Fibroblast of skin of left quadriceps (primary cell): ENCODE measurements at places on chromosomes 1 and 21.

- no peak for DNase-seq
These were observed 707 bp downstream of the PRCC start for GRCh38 chr1:156767879-156768604.

- no peak for DNase-seq
These were observed 1.8 kb downstream of the ATP2B4 start for GRCh38 chr1:203628201-203629015.

- DNase-seq = no peak
These were observed 350.0 kb upstream of the RUNX1 start for GRCh38 chr21:35399002-35399530.

DNA sequence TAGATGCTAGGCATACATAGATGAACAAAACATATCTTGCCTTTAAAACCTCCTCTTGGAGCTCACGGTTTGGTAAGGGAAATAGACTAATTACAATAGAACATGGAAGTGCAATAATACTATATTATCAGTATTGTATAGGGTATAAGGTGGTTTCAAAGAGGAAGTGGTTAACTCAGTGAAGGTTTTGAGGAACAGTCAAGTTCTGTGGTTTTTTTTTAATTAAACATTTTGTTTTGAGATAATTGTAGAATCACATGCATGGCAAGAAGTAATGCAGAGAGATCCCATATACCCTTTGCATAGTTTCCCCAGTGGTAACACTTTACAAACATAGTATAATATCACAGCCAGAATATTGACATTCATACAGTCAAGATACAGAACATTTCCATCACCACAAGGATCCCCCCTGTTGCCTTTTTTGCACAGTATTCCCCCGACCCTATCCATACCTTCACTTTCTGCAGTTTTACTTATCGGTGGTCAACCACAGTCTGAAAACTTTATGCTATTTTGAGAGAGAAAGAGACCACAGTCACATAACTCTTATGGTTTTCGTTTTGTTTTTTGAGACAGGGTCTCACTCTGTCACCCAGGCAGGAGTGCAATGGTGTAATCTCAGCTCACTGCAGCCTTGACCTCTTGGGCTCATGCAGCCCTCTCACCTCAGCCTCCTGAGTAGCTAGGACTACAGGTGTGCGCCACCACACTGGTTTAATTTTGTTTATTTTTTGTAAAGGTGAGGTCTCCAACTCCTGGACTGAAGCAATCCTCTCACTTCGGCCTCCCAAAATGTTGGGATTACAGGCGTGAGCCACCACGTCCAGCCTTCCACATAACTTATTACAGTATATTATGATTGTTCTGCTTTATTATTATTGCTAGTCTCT is 60.5 kb upstream of the KIAA1614 start:
- no peak for DNase-seq

- no peak for DNase-seq
These were observed 241.2 kb upstream of the MAP1LC3C start for GRCh38 chr1:242240077-242240476.

- no peak for DNase-seq
These were observed 16.8 kb downstream of the ATP8B2 start for GRCh38 chr1:154342132-154342531.

GRCh38 chr1:23168079-23168444 is 594 bp downstream of the LUZP1 start:
- no peak for DNase-seq

DNA sequence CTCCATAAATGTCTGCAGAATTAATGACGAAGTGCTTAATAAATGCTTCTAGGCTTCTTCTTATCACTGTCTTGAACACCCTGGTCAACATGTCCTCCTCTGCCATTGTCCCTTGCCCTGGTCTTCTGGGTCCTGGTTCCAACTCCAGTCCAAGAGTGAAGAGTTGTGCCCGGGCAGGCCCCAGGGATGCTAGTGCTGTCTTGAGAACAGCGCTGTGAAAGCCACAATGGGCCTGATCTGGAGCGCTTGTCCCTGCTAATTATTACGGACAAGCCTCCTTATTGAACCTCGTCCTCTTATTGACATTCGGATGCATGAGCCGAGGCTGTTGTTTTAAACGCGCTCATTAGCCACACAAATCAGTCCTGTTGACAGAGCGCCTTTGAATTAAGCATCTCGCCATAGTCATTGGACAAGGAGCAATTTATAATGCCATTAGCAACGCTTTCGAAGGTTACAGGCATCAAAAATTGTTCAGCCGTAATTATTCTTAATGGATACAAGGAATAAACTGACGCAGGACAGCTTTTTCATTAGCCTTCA is 211.6 kb upstream of the POU3F1 start:
- DNase-seq = no peak

- DNase-seq = no peak
These were observed 7.3 kb downstream of the PSEN2 start for GRCh38 chr1:226877669-226878068.

DNA sequence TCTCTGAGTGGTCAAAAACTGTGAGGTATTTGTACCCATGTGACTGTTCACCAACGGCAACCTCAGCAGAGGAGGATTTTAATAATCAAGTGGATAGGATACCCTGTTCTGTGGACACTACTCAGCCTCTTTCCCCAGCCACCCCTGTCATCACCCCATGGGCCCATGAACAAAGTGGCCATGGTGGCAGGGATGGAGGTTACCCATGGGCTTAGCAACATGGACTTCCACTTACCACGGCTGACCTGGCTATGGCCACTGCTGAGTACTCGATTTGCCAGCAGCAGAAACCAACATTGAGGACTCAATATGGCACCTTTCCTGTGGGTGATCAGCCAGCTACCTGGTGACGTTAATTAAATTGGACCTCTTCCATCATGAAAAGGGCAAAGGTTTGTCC is 1782.7 kb downstream of the PLA2G4A start:
- no peak for DNase-seq

- no peak for DNase-seq
These were observed 36.7 kb upstream of the MTF2 start for GRCh38 chr1:93042187-93043056.

DNA sequence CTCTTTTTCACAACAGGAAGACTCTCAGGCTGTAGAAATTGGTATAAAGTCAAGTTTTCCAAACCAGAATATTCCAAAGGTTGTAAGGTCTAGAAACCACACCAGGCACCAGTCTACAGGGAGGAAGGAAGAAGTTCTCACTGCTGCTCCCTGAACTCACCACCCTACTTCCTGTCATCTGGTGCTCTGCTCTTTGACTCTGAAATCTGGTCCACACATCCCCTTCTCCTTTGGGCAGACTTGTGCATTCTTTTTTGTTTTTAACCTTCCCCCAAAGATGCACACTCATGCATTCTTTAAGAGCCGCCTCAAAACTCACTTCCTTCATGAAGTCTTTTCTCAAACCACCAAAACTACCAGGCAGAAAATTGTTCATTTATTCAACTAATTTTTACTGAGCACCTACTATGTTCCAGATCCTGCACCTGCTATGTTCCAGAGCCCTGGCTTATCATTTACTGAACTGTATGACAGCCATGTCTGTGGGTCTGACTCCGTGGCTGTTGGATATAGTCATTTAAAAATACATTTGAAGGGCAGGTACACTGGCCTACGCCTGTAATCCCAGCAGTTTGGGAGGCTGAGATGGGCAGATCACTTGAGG is 30.1 kb upstream of the EPS15 start:
- no peak for DNase-seq

- DNase-seq = peak; percentile 13
These were observed 46.2 kb upstream of the TINAGL1 start for GRCh38 chr1:31529999-31530684.

- no peak for DNase-seq
These were observed 6.2 kb upstream of the EPS15 start for GRCh38 chr1:51525295-51525694.

DNA sequence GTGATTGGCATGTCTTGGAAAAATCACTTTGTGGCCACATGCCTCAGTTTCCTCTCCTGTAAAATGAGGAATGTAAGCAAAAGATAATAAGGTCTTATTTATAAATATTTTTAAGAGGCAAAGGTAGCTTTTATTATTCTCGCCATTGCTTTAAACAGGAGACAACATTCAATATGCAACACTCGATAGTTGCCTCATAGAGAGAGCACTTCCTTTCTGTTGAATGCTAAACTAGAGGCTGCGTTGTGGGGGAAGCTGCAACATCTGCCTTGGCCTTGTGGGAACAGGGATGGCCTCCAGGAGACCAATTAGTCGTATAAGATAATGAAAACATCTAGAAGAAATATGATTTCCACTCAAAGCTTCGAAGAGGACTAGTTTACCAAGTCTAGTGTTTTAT is 3.5 kb downstream of the OSCP1 start:
- DNase-seq = no peak

DNA sequence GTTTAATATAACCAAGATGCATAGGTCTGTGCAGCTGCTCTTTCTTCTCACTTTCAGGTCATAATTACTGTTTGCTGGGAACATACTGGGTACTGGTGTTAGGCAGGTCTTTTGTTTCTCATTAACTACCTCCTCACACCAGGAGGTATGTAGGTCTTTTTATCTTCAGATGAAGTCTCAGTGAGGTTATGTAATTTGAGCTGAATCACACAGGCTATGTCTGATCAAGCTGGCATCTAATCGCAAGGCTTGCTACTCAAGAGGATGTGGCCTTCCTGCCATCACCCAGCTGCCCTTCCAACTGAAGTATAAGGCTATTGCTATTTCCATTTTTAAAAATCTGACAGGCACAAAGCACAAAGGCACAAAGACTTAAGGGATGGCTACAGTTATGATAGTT is 96.4 kb downstream of the RUNX1 start:
- no peak for DNase-seq

DNA sequence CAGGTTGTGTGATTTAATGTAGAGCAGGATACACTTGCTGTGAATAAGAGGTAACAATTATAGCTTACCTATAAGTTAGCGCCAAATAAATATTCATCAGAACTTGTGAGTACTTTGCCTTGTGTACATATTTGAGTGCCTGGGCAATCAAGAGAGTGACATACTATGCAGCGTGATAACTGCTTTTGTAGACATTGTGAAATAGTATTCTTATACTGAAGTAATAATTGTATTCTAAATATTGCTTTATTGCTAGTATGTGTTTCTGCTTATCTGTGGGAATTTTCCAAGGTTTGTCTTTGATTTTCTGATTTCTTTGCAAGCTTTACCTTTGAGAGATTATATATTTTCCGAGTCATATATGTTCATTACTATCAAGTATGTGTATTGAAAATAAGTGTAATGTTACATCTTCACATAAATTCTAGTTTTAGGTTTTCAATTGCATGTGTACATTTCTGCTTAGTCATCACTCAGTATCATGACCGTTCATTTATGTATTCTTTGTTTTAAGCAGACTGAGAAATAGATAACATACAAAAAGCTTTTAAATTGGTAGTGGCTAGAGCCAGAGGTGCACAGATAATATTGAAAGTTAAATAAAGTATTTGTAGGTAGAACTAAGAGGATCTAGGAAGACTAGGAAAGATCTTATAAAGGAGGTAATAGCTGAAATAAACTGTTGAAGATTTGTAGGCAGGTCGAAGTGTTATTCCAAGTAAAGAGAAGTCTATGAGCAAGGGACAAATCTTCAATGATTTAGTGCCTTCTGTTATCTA is 19.5 kb downstream of the USP25 start:
- no peak for DNase-seq

DNA sequence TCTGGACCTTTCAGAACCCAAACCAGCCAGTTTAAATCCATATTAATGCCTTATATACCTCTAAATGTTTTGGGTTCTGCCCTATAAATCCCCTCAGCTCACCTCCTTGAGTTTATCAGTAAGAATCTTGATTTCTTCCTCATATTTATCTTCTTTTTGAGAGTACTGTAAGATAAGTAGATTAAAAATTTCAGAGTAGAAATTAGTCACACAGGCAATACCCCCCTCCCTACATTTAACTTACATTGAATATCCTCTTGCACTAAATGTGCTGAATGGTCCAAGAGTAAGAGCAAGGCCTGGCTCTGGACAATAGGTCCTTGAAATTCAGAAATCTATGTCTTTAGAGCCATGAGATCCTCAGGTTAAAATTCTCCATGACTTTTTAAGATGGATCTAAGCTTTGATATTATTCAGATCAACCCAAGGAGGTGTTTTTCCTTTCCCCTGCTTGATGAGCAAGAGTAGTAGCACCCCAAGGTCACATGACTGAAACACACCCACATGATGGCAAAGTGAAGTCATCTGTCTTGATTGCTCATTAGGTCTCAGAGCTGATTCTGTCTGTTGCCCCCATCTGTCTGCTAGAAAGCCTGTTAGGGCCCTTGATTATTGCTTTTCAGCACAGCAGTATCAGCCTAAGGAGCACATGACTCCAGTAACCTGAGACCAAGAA is 15.8 kb upstream of the NUP210L start:
- DNase-seq = no peak

DNA sequence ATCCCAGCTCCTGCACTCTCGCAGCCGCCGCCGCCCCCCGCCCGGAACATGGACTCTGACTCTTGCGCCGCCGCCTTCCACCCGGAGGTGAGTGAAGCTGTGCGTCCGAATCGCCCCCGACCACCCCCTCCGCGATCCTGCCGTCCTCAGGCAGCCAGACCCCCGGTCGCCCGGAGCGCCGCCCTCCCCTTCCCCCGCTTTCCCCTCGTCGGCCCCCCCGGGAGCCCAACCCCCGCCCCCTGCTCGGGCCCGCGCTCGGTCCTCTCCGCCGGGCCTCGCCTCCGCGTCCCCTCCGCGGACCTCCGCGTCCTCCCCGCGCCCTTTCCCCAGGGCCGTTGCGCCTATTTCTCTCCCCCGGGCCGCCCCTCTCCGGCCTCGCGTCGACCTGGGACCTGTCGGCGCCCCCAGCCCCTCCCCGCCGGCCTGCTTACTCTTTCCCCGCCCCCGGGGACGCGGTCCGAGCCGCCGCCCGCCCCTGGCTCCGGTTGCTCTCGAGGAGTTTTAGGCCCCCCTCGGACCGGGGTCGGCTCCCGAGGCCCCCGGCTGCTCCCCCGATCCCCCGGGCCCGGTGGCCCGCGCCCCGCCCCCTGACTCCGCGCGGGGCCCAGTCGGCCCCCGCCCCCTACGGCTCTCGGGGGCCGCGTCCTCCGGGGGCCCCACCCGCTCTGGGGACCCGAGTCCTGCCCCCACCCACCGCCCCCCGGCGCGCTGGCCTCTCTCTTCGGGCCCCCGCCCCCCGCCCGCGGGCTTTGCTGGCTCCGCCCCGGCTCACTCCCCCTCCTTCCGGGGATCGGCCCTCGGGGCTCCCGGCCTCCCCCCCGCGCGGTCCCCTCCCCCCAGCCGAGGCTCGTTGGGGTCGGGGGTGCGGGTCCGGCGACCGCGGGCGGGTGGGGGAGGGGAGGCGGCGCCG is 743 bp downstream of the PHF13 start:
- peak; percentile 15 for DNase-seq

GRCh38 chr21:26170471-26171257 is at the start of gene APP:
Gene APP, minus strand, starts transcription at chr21:26170770. Its CDS starts 150 bp downstream, at chr21:26170620.
- peak; percentile 48 for DNase-seq

- no peak for DNase-seq
These were observed 2.6 kb downstream of the C1orf226 start for GRCh38 chr1:162384116-162384515.

DNA sequence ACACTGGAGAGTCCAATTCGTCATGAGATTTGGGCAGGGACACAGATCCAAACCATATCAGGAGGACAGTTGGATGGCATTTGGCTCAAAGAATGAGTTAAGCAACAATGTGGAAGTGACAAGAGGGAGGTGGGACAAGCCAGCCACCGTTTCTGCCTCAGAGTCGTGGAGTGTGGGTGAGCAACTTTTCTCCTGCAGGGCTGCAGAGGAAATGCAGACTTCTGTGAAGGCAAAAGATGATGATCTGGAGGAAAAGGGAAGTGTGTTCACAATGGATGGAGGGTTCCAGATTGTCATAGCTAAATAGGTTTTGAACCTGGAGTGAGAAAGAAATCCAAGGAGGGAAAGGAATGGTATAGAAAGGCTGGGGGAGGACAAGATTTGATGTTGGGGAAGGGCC is 16.4 kb upstream of the KANK4 start:
- no peak for DNase-seq
